Thyroid gland (tissue), 4 donors: ENCODE measurements at places on chromosomes 7 and 10. TPM values are rescaled to one million over a fixed set of nuclear protein-coding genes. Genes with fewer than 3 reads are reported as not detected.
A peak's percentile ranks its signal among the peaks of the same experiment; 100 is the strongest.

GRCh38 chr7:155469-155900 is 36.9 kb upstream of the FAM20C start:
- no peaks in the 10 kb centered on the region for H3K27me3 ChIP-seq
- H3K36me3 ChIP-seq: no peaks in the 10 kb centered on the region
- no peak overlapping the region for H3K4me3 ChIP-seq
- H3K4me1 ChIP-seq: peaks cover 6% of the 10 kb centered on the region

DNA sequence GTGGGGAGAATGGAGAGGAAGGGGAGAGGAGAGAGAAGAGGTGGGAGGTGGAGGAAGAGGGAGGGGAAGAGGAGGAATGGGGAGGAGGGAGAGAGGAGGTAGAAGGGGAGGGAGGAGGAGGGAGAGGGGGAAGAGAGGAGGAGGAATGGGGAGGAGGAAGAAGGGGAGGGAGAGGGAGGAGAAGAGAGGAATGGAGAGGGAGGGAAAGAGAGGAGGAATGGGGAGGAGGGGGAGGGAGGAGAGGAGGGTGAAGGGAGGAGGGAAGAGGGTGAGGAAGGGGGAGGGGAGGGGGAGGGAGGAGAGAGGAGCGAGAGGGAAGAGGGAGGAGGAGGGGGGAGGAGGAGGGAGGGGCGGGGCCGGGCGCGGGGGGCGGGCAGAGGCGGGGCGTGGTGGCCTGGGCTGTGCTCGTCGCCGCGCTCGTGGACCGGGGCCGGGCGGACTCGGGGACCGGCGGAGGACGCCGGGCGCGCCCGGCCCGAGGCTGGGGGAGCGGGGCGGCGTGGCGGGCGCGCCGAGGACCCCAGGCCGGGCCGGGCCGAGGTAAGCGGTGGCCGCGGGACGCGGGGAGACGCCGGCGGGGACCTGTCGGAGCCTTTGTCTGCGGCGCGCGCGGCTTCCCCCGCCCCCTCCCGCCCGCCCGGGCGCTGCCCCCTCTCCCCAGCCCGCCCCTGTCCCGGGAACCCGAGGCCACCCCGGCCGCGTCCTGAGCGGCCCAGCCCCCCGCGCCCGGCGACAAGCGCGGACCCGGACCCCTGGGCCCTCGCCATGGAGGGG is at the start of gene SLC29A4:
Gene SLC29A4, plus strand, starts transcription at position 401 of the 774 bp plus-strand sequence. CDS start 4,874 bp downstream, outside the sequence.
- peak; percentile 62 for DNase-seq
- H3K36me3 ChIP-seq: no peaks in the 10 kb centered on the region
- H3K27ac ChIP-seq: no peak within 1 kb of the TSS
- H3K4me1 ChIP-seq: peaks cover 14% of the 10 kb centered on the region

CTAGE8 gene
- 11.9 TPM for total RNA-seq

DNA sequence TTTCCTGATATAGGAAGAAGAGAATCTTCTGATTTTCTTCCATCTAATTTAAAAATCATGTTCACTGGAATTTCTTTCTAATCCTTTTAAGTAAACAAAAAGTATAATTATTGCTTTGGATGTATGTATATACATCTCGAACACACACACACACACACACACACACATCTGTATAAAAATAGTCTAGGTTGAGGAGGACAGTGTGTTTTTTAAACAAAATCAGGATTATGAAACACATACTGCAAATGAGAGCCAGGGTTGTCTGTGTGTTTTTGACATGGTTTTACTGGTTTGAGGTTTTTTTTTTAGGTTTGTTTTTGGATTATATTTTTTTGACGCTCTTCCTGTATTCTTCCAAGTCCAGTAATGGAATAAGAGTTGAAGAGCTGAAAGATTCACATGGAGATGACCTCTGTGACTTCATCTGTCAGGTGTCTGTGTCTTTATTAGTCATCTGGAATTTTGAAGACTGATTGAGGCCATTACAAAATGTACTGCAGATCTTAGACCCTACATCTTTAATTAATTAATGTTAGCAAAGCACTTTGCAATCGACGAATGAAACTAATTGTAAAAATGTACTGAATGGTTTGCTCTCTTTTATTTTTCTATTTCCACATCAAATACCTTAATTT is 237.1 kb downstream of the SUGCT start:
- no peaks in the 10 kb centered on the region for H3K27me3 ChIP-seq
- DNase-seq: no peak
- H3K27ac ChIP-seq: no peak overlapping the region

TEX47 gene
- not detected for total RNA-seq

SPDYE5 gene
- total RNA-seq: not detected
